ENCODE measurements at places on chromosomes 1 and 21.

DNA sequence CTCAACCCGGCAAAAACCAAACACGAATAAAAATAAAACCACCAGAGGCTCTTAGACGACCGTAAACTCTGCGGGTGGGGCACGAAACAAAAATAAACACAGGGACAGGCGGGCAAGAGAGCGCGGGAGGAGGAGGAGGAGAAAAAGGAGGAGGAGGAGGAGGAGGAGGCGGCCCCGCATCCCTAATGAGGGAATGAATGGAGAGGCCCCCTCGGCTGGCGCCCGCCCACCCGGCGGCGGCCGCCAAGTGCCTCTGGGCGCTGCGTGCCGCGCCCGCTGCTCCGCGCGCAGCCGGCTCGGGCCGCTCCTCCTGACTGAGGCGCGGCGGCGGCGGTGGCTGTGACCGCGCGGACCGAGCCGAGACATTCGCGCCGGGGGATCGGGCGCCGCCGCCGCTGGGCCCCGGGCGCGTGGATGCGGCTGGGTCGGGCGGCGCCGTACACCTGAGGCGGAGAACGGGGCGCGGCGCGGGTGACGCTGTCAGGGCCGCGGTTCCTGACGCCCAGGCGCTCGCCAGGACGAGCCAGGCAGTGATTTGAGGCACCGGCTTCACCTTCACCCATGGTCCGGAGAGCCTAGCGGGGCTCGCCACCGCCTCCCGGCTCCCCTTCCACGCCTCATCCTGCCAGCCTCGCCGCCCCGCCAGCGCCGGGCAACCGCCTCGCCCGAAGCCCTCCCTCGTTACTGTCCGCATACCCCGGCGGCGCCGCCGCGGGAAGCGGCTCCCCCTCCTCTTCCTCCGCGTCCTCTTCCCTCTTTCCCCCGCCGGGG lies at the start of gene MARK1:
MARK1 (plus strand) TSS at position 229 of the 771 bp plus-strand sequence. CDS start 687 bp downstream, outside the sequence.
- no peak for DNase-seq

- no peak for DNase-seq
Measured at GRCh38 chr1:168789501-168789900, 60.5 kb upstream of the DPT start.

GRCh38 chr21:43720539-43721166 lies 1.7 kb downstream of the PDXK start:
- no peak for DNase-seq

GRCh38 chr1:171611306-171611705 lies 10.7 kb upstream of the MYOCOS start:
- no peak for DNase-seq

DNA sequence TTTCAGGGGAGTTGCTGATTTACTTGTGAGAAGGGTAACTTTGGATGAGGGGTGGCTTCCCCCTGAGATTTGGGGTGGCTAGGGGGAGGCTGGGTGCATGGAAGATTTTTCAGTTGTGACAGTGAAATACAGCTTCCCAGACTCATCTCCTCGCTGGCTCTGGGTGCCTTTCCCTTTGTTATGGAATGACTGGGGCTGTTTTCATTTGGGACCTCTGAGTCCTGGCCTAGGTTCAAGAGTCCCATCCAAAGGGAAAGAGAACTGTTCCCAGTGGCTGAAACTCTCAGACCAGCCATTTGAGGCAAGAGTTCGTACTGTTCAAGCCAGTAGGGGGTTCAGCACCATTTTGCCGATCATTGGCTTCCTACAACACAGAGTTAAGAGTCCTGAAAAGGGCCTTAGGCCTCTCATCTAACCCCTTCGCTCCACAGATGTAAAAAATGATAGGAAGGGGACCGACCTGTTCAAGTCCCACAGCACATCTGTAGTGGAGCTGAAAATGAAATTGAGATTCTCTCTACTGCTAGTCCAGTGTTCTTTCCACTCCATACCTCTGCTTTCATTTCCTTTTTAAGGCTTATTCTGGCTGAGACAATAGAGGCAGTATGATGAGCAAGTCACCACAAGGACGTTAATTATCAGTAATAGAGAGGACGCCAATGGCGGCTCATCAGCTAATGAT lies 958 bp downstream of the DDR2 start:
- no peak for DNase-seq

- DNase-seq: no peak
Measured at GRCh38 chr21:45593162-45594022, 50.1 kb upstream of the PCBP3 start.
